ENCODE measurements at places on chromosomes 1 and 21.

- DNase-seq: peak; percentile 55
Measured at GRCh38 chr1:6028042-6028850, 17.4 kb upstream of the KCNAB2 start.

DNA sequence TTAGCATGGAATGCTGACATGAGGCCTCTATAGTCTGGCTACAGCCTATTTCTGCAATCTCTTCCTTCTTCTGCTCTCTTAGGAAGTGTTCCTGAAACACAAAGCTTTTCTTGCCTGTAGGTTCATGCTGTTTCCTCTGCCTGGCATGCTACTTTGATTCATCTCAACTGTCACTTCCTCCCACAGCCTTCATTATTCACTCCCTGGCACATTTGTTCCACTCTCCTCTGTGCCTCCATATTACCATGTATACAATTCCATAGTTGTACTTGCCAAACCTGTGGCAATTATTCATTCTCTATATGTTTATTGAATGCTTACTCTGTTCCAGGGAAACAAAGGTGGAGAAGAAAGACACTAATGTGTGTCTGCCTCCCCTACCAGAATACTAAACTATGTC, 210.2 kb downstream of the LRRC7 start:
- DNase-seq: no peak

DNA sequence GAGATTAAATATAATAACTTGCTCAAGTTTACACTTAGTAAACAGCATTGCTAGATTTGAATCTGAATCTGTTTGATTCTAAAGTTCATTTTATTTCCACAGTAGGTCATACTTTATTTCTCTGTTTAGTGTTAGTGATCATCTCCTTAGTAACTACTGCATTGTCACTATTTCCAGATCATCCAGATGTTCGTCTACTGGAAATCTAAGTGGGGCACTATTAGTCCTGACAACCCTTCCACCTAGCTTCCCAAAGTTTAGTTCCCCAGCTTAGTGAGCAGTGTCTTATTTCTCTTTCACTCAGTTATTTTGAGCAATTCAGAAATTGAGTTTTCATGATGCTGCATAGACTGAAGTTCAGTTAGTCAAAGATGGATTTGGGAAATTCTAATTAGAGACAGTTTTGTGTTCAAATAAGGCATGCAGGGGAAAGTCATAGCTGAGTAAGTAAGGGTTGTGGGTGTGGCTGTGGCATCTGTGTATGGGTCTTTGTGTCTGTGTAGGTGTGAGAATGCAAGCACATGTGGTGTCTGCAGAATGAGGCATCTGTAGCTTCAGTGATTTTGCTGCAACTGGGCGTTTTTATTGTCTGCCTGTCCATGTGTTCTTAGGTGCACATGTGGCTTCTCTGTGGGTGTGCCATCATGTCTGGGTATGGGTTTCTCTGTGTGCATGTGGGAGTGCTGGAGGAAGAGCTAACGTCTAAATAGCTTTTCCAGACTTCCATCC, 107.3 kb downstream of the NTMT2 start:
- no peak for DNase-seq

GRCh38 chr1:201540846-201541735, 2.2 kb downstream of the NAV1 start:
- DNase-seq: no peak

DNA sequence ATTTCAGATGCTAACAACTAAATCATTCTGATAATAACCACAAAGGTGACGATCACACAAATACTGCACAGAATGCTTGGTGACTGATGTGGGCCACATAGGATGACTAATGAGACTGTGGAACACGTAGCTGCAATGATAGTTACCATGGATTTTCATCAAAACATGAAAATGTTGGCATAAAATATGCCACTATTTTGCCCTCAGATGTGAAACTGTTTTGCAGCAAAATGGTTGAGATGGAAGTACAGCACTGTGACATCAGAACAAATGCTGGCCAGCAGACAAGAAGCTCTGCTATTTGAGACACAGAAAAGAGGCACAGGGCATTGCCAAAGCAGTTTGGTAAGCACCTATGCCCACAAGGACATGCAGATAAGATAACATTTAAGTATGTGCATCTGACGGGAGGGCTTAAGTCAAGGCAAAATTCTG, 83.8 kb downstream of the NIBAN1 start:
- DNase-seq: peak; percentile 32

- DNase-seq: no peak
Measured at GRCh38 chr1:41155105-41155504, 87.0 kb downstream of the SCMH1 start.

GRCh38 chr1:5643360-5644107, 348.7 kb downstream of the NPHP4 start:
- DNase-seq: no peak

Measured in activated CD4-positive, alpha-beta T cell treated with anti-CD3 and anti-CD28 coated beads for 4 hours (primary cell).